ENCODE measurements at places on chromosomes 11 and 22.

DNA sequence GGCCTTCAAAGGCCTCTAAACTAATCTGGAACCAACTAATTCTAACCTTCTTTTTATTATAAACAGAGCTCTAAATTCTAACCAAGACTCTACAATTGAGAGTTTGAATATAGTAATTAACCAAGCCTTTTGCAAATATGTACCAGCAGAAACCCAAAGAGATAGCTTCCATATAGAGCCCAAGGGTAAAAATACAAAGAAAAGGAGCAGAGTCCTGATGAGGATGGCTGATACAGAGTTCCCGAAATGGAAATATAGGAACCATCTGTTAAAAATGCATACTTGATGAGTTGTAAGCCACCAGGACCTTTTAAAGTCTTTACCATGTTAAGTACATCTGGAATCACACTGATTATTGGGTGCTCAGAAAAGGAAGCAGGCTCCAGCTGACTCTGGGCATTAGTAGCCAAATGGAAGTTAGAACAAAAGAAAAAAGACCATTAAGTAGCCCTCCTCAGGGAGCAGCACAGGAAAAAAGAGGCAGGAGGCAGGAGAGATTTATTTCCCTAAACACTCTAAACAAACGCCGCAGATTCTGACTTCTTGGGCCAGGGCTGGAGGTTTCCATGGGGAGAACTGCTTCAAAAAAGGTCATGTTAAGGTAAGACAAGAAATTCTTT lies 463.1 kb upstream of the FAT3 start:
- no peak for DNase-seq

DNA sequence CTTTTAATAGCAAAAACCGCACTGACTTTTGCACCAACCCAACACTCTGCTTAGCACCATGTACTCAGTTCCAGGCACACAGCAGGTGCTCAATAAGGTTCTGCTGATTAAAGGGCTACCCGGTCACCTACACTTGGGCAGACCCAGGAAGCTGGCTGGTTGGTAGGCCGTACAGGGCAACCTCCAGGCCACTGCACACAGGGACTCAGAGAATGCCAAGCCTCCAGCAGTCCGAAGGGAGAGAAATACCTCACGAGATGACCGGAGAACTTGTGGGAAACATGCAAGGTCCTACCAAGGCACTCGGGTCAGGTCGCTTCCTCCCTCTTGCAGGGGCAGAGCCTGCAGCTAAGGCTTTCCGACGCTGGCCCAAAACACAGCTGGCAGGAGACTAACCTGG lies 109.2 kb downstream of the MICAL3 start:
- DNase-seq = no peak

- DNase-seq = no peak
Measured at GRCh38 chr22:46851941-46852340, 89.5 kb downstream of the TBC1D22A start.

GRCh38 chr11:125176866-125177265 lies 12.3 kb downstream of the PKNOX2 start:
- DNase-seq = no peak

GRCh38 chr11:40139066-40139465 lies 1320.4 kb downstream of the LRRC4C start:
- DNase-seq = no peak

DNA sequence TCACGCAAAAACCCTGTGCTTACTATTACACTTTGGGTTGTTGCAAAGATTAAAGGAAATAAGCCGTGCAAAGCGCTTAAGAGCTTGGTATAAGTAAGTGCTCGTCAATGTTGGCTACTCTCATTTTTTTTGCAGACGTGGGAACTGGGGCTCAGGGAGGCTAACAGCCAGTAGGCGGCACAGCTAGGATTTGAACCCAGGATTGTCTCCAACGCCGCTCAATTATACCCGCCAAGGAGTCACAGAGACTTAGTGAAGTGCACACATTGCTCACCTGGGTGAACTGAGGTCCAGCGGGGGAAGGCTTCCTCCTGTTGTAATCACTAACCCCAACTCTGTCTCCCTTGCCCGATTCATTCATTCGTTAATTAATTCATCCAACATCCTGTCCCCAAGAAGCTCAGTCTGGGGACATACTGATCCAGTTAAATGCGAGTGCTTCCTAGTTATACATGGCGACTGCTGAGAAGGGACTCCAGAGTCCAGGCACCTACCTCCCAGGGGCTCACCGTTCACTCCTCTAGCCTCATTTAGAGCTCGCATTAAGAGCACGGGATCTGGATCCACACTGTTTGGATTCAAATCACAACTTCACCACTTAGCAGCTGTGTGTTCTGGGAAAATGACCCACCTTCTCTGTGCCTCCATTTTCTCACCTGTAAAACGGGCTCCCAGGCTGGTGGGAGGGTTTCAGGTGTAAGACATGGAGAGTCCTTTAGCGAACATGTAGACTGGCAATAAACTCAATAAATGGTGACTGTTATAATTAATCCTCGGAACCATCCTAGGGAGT lies 838 bp upstream of the MTFP1 start:
- DNase-seq = no peak

DNA sequence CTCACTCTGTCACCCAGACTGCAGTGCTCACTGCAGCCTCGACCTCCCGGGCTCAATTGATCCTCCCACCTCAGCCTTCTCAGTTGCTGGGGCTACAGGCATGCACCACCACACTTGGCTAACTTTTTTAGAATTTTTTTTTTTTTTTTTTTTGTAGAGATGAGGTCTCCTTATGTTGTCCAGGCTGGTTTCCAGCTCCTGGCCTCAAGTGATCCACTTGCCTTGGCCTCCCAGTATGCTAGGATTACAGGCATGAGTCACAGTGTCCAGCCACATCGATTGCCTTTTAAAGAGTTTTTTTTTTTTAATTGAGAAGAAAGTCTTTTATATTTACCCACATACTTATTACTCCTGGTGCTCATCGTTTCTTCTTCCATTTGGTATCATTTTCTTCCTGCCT lies 30.0 kb downstream of the PARVG start:
- DNase-seq = no peak

GRCh38 chr22:45905924-45906865 lies 70.8 kb downstream of the WNT7B start:
- DNase-seq = no peak

- peak; percentile 12 for DNase-seq
Measured at GRCh38 chr11:92626624-92627023, 342.8 kb upstream of the MTNR1B start.

GRCh38 chr11:62547691-62548281 lies 1.2 kb upstream of the AHNAK start:
- DNase-seq = no peak

GRCh38 chr11:96197801-96198701 lies 144.9 kb downstream of the MAML2 start:
- DNase-seq = no peak

- peak; percentile 47 for DNase-seq
Measured at GRCh38 chr22:33209930-33210784, 152.0 kb upstream of the SYN3 start.

DNA sequence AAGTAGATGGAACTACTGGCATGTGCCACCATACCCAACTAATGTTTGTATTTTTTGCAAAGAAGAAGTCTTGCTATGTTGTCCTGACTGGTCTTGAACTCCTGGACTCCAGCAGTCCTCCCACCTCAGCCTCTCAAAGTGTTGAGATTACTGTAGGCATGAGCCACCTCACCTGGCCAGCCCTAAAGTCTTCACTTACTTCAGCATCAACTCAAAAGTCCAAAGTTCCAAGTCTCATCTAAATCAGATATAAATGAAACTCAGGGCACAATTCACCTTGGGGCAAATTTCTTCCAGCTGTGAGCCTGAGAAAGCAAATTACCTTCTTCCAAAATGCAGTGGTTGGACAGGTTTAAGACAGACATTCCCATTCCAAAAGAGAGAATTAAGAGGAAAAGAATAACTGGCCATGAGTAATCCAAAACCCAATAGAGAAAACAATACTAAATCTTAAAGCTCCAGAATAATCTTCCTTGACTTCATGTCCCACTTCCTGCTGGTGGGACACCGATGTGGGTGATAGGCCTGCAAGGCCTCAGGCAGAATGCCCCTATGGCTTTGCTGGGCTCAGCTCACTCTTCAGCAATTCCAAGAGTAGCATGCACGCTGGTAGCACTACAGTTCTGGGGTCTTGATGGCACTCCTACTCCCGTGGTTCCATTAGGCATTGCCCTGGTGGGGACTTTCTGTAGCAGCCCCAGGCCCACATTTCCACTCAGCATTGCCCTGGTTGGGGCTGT lies 50.3 kb downstream of the TUG1 start:
- DNase-seq = no peak

DNA sequence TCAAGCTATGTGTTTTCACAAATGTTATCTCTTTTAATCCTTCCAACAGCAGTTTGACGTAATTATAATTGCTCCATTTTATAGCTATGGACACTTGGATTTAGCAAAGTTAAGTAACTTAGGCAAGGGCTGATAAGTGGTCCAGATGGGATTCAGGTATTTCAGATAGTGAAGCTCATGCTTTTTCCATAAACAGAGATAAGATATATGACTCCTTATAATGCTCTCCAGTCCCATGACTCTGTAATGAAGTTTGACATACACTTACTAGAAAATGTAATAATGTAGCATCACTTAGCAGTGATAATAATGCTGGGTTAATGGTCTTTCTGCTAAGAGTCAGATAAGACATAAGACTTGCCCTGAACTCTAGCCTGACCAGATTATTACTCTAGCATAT lies 892.1 kb downstream of the LRRC4C start:
- DNase-seq = no peak

DNA sequence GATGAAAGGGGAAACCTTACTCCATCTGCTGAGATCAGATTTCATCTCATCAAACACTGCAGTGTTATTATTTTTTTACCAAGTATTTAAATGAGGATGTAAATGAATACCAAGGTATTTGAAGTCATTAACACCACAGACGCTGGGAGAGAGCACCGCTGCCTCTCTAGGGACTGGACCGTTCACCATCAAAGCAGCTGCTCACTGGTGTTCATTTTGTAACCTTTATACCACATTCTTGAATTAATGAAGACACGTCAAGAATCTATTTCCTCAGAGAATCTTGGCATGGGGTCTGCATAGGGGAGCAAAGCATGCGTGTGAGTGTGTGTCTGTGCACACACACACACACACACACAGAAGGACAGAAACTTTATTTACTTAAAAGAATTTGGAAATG lies 15.6 kb downstream of the SIAE start:
- no peak for DNase-seq

DNA sequence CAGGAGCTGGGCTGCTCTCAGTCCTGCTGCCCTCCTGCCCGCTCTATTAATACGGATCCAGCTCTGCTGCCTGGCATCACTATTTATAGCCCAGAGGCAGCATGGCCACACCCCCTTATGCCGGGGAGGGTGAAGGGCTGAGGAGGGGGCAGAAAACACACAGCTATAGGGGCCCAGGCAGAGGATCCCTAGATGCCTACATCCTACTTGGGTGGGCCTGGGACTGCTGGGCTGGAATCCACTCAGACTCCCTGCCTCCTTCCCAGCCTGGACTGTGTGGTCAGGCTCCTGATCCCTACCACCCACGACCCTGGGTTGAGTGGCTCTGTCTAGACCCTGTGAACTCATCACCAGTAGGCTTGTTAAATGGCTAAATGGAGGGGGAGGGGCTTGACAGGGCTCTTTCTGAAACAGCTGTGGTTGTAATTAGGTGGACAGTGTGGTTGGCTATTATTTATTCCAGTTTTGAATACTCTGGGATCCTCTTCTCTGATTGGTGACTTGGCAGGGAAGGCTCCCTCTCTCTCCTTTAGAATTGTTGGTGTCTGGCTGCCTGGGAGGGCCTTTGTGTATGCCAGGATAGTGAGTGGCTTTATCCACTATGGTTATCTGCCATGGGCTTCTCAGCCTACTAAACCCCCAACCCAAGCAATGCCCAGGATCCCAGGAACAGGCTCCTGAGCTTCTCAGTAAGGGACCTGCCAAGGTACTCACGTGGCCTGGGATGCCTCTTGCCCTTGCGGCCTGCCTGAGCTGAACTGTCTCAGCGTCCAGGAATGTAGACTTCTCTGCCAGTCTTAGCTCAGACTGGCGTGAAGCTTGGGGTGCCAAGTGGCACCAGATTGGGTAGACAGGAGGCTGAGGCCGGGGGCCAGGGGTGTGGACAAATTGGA lies 15.2 kb downstream of the PHLDB1 start:
- no peak for DNase-seq

DNA sequence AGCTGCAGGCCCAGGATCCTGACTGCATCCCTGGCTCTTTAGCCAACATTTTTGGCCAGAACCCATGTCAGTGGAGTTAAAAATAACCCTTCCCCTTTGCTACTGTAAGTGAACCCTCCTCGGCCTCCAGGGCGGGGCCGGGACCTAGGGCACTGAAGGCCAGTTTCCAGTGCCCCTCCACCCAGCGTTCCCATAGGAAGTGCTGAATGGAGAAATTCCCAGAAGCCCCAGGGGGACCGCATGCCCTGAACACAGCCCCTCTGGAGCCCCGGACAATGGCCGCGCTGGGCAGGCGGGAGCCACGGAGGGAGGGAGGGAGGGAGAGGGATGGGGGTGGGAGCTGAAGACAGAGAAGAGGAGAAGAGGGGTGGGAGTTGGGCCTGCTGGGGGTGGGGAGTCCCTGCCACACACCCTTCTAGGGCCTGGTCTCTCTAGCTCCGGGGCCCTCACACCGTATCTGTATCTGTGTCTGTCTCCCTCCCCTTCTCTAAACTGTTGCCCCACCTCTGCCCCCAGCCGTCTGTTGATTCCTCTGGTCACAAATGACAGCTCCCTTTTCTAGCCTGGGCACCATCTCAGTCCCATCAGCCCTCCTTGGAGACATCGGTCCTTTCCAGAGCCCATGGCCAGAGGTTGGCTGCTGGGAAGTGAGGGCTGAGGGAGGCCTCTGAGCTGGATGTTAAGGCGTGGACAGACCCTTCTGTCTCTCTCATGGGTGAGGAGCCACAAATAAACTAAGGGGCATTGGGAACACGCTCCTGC lies 10.9 kb downstream of the PDGFB start:
- DNase-seq = no peak

- DNase-seq = no peak
Measured at GRCh38 chr11:30326114-30326778, 3.3 kb downstream of the ARL14EP start.

DNA sequence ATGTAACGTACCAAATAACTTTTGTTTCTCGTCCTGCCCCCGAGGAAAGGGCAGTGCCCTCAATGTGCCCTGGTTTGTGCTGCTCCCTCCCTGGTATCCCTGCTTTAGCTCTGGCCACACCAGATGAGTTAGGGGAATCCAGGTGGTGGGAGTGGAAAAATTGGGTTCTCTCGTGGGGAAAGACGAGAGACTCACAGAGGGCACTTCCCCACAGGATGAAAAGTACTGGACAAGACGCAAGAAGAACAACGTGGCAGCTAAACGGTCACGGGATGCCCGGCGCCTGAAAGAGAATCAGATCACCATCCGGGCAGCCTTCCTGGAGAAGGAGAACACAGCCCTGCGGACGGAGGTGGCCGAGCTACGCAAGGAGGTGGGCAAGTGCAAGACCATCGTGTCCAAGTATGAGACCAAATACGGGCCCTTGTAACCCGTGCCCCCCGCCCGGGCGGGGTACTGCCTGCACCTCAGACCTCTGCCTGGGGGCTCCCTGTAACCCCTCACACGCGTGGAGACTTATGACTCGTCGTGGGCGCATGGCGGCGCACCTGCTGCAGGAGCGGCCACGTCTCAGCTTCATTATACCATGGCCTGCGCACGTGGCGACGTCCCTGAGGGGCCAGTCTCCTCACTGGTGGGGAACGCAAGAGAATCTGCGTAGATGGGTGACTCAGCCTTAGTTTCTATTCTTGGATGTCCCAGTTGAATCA lies 13.9 kb downstream of the TEF start:
- no peak for DNase-seq

GRCh38 chr22:24091551-24092420 lies 80.7 kb downstream of the CABIN1 start:
- DNase-seq = no peak

- DNase-seq = no peak
Measured at GRCh38 chr22:35538801-35539321, 1.8 kb upstream of the RASD2 start.

GRCh38 chr22:46467006-46467405 lies 70.4 kb downstream of the CELSR1 start:
- no peak for DNase-seq
